ENCODE measurements at places on chromosomes 1 and 21.

- DNase-seq = no peak
These were observed 120.1 kb downstream of the PLPP3 start for GRCh38 chr1:56459260-56459659.

DNA sequence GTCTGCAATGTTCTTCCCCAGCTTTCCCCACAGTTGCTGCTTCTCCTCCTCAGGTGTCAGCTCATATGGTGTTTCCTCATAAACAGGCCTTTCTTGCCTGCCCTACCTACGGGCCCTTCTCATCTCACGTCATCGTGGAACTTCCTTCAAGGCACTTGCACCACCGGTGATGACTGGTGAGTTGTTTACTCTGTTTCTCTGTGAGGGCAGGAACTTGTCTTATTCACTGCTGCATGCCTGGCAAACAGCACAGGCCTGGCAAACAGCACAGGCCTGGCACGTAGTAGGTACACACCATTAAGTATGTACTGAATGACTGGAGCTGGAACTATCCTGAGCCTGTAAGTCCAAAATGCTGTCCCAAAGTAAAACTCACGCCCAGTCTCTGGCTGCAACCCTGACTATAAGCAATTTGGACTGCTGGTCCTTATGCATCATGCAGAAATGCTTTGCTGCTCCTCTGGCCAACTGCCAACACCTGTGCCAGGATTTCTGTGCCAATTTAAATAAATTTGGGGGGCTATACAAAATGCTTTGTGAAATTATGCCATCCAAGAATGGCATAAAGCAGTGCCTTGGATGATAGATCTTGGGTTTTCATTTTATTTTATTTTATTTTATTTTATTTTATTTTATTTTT is 25.7 kb downstream of the STK40 start:
- no peak for DNase-seq

DNA sequence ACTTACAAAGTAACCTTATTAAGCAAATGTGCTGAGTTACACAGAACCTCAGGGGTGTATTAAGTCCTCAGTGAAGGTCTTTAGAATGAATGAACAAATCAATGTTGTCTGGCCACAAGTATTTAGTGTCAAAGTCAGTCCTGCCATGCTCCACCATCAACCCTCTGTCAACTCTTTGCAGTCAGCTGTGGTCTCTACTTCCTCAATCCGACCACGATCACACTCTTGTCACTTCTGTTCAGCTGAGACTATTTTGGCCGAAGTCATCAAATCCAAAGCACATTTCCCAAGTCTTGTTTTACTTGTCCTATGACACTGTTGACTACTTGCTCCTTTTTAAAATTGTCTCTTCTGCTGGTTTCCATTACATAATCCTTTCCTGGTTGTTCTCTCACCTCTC is 173.5 kb downstream of the ST6GALNAC5 start:
- DNase-seq = no peak

- DNase-seq = no peak
These were observed 151.7 kb downstream of the FASLG start for GRCh38 chr1:172810480-172811175.

Data from astrocyte of the spinal cord (primary cell).